Activated CD4-positive, alpha-beta T cell treated with anti-CD3 and anti-CD28 coated beads, Interleukin-2, amount 10 ng/mL, durations not matched to agents 24 days and 14 days (primary cell): ENCODE measurements at places on chromosomes 1 and 21. TPM values are rescaled to one million over a fixed set of nuclear protein-coding genes. Genes with fewer than 3 reads are reported as not detected.

- DNase-seq: no peak
These were observed 3.2 kb downstream of the UBQLN4 start for GRCh38 chr1:156050376-156050775.

GRCh38 chr1:42427240-42427639, 28.6 kb downstream of the ZMYND12 start:
- no peak for DNase-seq

The RAP1GAP gene
- total RNA-seq: 0.42 and 0.71 TPM in 2 replicates

- DNase-seq: peak; percentile 93
These were observed 932 bp downstream of the SLC30A1 start for GRCh38 chr1:211577819-211578639.

- DNase-seq: no peak
These were observed 161.8 kb downstream of the PCBP3 start for GRCh38 chr21:45805321-45805720.

The RASSF5 gene
- 193 and 196 TPM in 2 replicates for total RNA-seq

The ARL8A gene
- total RNA-seq: 51.9 and 57.4 TPM in 2 replicates

GRCh38 chr1:118960567-118961136, 27.5 kb downstream of the TBX15 start:
- DNase-seq: no peak

The C1orf74 gene
- 2.4 and 3.2 TPM in 2 replicates for total RNA-seq

DNA sequence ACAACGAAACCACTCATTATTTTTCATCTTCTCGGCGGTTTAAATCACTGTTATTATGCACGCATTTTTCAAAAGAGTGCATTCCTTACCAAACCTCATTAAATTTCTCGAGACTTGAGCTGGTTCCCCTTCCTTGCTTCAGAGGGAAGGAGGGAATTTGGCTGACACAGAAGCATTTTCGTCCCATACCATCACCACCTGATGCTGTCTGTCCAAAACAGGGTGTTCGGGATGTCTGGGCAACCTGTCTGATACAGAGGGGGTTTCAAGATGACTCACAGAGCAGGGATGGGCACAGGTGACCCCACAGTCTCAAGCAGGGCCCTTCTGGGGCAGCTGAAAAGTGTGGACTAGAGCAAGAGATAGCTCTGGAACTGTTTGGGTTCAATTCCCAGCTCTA, 12.3 kb upstream of the RCC2 start:
- no peak for DNase-seq

- no peak for DNase-seq
These were observed 119.6 kb downstream of the ACTL8 start for GRCh38 chr1:17874710-17875109.

DNA sequence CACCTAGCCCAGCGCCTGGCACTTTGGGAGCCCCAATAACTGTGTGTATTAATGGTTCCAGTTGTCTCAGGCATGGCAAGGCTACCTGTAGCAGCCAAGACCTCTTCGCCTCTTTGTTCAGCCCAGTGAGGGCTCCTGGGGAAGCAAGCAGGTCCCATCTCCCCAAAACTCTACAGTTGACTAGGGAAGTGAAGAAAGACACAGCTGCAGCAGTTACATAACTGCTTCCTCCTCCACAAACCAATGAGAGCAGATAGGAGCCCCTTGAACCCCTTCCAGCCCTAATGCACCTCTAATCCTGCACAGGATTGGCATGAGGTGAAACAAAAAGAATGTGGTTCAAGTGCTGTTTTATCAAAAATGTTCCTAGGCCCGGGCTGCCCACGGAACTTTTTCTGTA, 100.5 kb downstream of the SYF2 start:
- no peak for DNase-seq

DNA sequence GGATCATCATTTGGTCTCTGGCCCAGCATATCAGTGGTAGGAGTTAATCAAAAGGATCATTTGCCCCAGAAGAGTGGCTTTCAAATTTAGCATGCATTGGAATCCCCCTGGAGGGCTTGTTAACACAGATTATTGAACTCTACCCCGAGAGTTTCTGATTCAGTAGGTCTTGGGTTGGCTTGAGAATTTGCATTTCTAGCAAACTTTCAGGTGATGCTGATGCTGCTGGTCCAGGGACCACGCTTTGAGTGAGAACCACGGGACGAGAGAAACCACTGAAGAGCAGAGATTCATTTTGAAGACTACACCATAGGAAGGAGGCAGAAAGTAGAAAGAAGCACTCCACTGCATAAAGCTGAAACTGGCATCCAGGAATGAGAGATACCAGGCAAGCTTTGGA, 81.3 kb upstream of the DUSP10 start:
- peak; percentile 49 for DNase-seq

- no peak for DNase-seq
These were observed 807.1 kb downstream of the USP25 start for GRCh38 chr21:16536643-16537434.

- no peak for DNase-seq
These were observed at the start of gene TMEM81 for GRCh38 chr1:205084360-205084759. TSS of gene TMEM81 (minus strand) at chr1:205084460. CDS start at chr1:205084320, 140 bp downstream.

DNA sequence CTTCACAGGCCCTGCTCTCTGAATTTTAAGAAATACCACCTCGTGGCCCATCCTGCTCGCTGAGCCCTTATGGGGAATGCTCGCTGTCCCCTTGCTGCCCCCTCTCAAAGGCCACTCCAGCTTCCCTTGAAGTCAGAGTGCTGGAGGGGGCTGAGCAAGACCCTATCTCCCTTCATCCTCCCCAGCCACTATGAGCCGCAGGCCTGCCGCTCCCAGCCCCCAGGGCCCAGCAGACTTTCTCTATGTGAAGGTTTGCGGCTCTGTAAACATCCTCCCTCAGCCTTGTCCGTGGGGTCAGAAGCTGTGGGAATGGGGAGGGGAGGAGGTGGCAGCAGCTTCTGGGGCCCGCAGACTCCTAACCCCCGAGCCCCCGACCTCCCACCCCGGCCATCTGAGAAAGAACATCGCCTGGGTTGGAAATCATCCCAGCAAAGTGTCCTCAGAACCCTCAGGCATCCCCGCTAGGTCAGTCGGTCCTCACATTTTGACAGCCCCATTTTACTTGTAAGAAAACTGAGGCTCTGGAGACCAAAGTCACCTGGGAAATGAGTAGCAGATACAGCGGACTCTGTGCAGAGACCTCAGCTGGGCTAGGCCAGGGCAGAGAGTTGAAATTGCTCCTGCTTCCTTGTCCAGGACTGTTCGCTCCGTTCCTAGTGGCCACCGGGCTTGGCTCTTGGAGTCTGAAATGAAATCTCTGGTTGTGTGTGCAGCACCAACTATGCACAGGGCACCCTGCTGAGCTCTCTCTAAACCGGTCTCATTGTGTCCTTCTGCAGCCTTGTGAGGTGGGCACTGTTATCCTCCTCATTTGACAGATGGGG, 4.4 kb downstream of the KCNQ4 start:
- no peak for DNase-seq

The C4BPA gene
- not detected in 2 replicates for total RNA-seq

DNA sequence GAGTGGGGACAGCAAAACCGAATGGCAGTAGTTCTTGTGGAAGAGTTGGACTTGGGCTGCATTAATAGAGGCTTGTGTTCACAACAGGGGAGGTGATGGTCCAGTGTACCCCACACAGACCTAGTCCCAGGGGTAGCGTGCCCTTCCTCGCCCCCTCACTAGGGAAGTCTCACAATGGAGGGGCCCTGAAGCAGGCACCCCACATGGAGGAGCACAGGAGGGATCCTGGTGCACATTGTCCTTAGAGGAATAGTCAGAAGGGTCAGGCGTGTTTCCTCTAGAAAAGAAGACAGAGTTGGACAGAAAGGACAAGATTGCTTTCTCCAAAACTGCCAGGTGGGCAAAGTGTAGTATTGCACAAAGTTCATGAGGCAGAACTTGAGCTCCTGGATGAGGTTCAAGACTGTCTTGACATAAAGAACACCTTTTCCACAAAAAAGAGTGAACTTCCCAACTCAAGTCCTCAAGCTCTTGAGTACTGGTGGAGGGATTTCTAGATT, 23.3 kb downstream of the ETNK2 start:
- DNase-seq: no peak

GRCh38 chr1:96682056-96682455, 39.5 kb upstream of the PTBP2 start:
- no peak for DNase-seq

The MCOLN2 gene
- total RNA-seq: 92.3 and 95.6 TPM in 2 replicates

- peak; percentile 51 for DNase-seq
These were observed 176.8 kb downstream of the SLC45A1 start for GRCh38 chr1:8494681-8495080.

GRCh38 chr1:241963722-241964121, 6.2 kb downstream of the BECN2 start:
- DNase-seq: no peak

The LCE3D gene
- total RNA-seq: not detected in 2 replicates

The GFI1 gene
- 85.1 and 87.1 TPM in 2 replicates for total RNA-seq

The FAM72C gene
- 16.9 and 17.3 TPM in 2 replicates for total RNA-seq

The SLAMF6 gene
- 53.8 and 55.4 TPM in 2 replicates for total RNA-seq

DNA sequence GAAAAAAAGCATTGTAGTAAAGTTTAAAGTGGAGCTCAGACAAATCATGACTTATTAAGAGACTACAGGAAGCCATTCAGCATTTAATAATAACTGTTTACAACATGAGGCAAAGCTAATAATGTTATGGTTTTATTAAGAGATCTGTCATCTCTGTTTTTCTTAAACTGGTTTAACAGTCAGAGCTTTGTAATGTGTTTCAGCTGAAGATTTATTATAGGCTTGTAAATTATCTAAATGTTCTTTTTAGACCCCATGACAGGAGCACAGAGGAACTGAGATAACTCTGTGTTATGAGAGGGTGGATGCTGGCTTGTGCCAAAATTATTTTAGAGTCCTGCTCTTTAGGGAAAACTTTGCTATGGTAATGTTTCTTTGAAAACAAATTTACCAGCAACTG, 38.0 kb upstream of the RWDD3 start:
- no peak for DNase-seq

DNA sequence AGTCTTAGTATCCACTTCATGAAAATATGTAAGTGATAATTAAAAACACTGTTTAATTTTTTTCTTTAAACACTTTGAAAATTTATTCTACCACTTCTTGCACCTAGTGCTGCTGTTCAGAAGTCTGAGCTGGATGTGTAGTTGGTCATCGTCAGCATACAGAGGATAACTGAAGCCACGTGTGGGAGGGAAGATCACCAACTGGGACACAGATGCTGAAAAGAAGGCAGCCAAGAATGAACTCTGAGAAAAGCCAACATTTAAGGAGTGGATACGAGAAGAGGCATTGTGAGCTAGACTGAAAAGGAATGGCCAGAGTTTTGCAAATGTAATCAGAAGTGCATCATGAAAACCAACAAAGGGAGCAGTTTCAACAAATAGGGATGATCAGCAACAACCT, 24.6 kb upstream of the CLCA4 start:
- no peak for DNase-seq

DNA sequence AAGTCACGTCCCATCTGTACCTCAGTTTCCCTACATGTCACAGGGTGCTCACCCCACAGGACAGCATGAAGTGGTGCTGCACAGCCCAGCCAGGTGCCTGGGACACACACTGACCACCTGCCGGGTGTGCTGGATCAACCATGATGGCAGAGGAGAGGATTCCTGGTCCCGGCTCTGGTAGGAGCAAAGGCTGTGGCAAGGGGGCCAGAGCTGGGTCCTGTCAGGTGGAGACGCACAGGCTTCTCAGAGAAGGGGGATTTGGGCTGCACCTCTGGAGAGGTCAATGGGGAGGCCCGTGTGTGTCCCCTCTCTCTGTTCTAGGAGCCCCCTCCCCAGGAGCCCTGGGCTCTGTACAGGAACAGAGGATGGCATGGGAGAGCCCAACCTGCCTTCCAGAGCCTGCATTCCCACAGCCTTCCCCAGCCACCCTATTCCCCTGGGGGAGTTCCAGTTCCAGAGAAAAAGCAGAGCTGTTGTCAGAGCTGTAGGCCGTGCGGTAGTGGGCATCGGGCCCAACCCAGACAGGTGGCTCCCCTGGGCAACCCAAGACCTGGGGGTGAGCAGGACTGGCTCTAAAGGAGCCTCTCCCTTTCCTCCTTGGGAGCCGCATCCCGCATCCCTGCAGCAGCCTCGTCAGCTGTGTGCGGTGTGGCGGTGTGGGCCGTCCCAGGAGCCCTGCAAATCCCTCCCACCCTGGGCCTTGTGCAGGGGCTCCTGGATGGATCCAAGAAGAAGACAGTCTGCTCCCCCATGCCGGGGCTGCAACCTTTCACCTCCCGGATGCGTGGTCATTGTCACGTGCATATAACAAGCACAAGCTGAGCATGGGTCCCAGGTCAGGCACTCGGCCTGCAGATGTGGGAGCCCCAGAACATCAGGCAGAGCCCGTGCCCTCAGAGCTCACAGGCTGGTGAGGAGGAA, 2.9 kb upstream of the TFF3 start:
- DNase-seq: no peak

DNA sequence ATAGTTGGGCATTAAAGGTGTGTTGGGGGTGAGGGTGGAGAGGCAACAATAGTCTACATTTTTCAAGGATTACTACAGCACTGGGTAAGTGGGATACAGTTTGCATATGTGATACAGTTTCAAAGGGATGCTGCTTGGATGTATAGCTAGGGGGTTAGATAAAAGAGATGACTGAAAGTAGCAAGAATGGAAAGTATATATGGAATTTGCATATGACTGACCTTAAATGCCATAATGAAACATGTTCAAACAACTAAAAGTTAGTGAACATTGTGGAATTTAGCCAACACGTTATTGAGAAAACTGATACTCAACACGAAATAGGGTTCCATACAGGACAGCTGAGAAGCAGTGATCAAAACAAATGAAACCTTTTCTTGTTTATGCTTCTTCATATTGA, 124.8 kb upstream of the CHRM3 start:
- no peak for DNase-seq

- no peak for DNase-seq
These were observed 206.5 kb downstream of the NRIP1 start for GRCh38 chr21:14858311-14858710.

The FOXD2 gene
- 0.07 and 0.09 TPM in 2 replicates for total RNA-seq

DNA sequence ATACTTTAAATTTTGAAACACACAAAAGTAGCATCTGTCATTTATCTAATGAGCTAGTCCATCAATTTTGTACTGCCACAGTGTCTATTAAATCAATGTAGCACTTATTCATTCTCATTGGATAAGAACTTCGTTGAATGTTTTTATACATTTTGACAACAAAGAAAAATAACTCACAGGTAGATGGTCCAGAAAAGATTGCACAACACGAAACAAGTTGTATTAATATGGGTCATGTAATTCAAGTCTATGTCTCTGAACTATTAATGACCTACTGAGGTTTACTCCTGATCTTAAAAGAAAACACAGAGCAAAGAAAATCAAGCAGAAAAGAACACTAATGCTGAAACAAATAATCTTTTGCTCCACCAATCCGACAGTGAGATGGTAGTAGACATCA, 15.3 kb downstream of the HP1BP3 start:
- no peak for DNase-seq

GRCh38 chr1:63523738-63524137, 413 bp downstream of the EFCAB7 start:
- DNase-seq: no peak
